ENCODE measurements at places on chromosomes 3 and 15.

DNA sequence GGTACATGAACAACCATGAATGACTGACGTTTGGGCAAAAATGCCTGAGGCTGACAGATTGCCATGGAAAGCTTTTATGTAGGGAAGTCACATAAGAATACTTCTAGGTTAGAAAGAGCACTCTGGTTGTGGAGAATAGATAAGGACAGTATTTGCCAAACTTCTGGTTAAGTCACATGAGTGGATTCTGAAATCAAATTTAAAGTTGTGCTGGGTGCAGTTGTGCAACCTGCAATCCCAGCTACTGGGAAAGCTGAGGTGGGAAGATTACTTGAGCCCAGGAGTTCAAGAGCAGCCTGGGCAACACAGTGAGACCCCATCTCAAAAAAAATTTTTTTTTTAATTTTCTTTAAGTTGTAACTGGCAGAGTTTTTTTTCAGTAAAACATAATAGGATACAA is 7.2 kb upstream of the ZNF148 start:
- DNase-seq: peak; percentile 37

DNA sequence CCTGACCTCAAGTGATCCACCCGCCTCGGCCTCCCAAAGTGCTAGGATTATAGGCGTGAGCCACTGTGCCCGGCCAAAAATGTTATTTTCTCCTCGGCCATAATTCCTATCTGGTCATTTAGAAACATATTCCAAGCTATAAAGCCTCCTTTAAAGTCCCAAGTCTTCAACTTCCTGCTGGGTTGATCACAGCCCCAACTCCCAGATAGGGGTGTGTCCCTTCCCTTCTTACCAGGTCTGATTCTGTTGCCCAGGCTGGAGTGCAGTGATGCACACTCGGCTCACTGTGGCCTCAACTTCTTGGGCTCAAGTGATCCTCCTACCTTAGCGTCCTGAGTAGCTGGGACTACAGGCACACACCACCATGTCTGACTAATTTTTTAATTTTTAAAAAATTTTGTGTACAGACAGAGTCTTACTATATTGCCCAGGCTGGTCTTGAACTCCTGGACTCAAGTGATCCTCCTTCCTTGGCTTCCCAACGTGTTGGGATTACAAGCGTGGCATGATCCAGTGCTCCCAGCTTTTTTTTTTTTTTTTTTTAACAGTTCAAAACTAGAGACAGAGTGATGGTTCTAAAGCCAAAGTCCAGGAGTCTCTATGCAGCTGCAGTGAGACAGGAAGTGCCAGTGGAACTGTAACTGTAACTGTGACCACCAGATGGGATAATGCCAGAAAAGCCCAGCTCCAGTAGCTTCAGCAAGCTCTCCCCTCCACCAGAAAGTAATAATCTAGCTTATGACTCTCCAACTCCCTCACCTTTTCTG is 8.2 kb upstream of the PRKAR2A start:
- DNase-seq: no peak

DNA sequence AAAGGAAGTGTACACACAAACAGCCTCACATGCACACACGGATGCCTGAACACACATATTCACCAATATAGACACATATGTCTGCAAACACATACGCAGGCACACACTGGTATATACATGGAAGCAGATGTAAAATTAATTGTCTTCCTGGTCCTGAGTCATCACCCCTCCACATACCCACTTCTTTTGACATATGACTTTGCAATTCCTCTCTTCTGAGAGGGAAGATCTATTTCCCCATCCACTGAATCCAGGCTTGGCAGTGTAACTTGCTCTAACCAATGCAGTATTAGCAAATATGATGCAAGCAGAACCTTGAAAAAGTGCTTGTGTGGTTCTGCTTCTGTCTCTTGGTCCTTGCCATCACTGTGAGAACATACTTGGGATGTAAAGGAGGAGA is 76.8 kb upstream of the HRH1 start:
- no peak for DNase-seq

DNA sequence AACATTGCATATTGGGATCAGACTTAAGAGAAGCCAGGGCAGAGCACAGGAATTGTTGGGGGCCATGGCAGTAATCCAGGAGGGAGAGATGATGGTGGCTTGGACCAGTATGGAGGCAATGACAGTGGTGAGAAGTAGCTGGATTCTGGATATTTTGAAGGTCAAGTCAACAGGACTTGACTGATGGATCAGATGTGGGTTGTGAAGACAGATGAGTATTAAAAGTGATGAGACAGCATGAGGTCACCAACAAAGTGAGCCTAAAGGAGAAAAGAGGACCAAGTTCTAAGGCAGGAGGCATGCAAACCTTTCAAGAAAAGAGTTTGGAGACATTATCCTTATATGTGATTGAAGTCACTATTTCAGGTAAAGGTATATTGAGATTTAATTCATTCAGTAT is 56.6 kb upstream of the TIPARP start:
- DNase-seq: no peak

DNA sequence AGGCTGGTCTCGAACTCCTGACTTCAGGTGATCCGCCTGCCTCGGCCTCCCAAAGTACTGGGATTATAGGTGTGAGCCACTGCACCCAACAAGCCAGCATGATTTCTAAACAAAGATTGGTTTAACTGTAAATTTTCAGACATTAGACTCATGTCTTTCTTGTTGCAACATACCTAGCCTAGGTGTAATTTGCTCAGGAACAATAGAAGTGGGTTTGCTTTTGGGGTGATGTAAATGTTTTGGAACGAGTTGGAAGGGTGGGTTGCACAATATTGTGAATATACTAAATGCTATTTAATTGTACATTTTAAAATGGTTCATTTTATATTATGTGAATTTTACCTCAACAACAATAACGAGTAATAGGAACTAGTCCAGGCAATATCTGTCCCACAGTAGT is 7.1 kb downstream of the CCR4 start:
- DNase-seq: no peak

Measured in Karpas-422 (cell line).